ENCODE measurements at places on chromosomes 13 and 19. TPM values are rescaled to one million over a fixed set of nuclear protein-coding genes. Genes with fewer than 3 reads are reported as not detected.

DNA sequence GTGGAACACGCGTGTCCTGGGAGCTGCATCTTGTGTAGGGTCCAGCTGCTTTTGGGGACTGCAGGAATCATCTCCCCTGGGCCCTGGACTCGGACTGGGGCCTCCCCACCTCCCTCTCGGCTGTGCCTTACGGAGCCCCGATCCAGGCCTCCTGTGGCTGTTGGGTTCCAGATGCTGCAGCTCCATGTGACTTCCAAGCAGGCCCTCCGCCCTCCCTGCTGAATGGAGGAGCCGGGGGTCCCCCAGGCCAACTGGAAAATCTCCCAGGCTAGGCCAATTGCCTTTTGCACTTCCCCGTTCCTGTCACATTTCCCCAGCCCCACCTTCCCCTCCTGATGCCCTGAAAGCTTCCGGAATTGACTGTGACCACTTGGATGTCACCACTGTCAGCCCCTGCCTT lies 6.2 kb upstream of the PGLS start:
- DNase-seq: no peak

- no peak for DNase-seq
These were observed 18.8 kb downstream of the TYK2 start for GRCh38 chr19:10361569-10362011.

- no peak for DNase-seq
These were observed 74.5 kb upstream of the FRY start for GRCh38 chr13:31956980-31957644.

DNA sequence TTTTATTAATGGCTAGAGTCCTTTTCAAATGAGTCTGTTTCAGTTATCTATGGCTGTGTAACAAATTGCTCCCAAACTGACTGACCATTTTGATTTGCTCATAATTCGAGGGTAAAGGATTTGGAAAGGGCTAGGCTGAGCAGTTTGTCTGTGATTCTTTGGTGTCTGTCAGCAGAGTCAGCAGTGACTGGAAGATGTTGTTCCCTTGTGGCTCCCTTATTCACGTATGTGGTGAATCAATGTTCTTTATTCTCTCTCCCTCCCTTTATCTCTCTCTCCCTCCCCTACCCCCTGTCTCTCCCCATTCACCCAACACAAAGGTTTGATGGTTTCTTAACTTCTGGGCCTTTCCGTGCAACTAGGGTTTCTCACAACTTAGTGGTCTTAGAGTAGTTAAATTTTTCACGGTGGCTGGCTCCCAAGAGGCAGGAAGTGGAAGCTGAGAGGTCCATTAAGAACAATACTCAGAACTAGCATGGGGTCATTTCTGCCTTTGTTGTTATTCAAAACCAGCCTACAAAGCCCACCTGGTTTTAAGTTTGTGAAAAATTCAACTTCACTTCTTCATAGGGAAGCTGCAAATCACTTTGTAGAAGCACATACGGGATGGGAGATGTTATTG lies 772.5 kb upstream of the SLITRK1 start:
- no peak for DNase-seq

GRCh38 chr19:57382806-57383488 lies 6.7 kb upstream of the ZNF548 start:
- no peak for DNase-seq

The PCP2 gene
- total RNA-seq: not detected
